ENCODE measurements at places on chromosomes 6 and 20.

DNA sequence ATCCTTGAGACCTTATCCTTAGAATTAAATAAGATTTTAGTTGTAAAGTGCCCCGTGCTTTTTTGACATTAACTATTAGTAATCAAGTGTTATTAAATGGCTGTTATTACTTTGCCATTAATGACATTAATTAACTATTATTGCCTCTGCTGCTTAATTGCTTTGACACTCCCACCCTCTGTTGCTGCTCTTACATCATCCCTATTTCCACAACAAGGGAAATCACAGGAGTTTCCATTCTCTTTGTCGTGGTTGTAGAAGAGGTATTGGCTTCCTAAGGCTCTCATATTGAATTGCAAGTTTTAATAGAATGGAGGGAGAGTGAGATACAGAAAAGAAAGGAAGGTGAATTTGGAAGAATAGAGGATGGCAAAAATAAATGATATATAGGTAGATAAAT lies 545.8 kb downstream of the MMUT start:
- no peak for DNase-seq

GRCh38 chr6:117110737-117111136 lies 154.6 kb upstream of the VGLL2 start:
- no peak for DNase-seq

DNA sequence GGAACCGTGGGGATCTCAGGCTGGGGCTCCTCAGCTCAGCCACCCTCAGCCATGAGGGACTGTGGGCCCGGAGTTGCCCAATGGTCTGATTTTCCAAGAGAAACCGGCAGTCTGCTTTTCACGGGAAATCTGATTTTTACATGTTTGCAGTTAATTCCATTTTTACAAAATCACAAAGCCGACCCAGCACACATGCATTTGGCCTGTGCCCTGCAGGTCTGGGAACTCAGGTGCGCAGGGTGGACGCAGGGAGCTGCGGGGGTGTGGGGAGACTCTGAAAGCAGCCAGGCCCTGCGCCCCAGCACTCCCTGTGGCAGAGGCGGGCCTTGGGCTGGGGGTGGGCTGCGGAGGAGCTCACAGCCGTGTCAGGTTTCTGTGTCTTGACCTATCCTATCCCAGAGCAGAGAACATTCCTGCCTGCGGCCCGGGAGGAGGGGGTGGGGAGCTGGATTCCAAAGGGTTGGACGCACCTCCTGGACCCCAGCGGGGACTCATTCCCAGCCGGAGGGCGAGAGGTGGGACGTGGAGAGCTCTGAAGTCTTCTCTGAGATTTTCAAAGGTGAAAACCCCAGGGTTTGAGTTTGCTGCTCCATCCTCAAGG lies 60.6 kb downstream of the ADNP start:
- peak; percentile 81 for DNase-seq

GRCh38 chr6:5905431-5906339 lies 101.0 kb downstream of the NRN1 start:
- no peak for DNase-seq

- DNase-seq = peak; percentile 35
These were observed 42.2 kb upstream of the NFATC2 start for GRCh38 chr20:51584737-51585136.

GRCh38 chr20:24648481-24648880 lies 179.1 kb downstream of the SYNDIG1 start:
- no peak for DNase-seq

- DNase-seq = no peak
These were observed 97.7 kb downstream of the RFX6 start for GRCh38 chr6:116974526-116975316.

GRCh38 chr20:51492167-51493092 lies 50.1 kb downstream of the NFATC2 start:
- no peak for DNase-seq

- DNase-seq = no peak
These were observed 361.3 kb downstream of the CD109 start for GRCh38 chr6:74057326-74057725.

GRCh38 chr6:143139239-143139784 lies 78.6 kb downstream of the AIG1 start:
- DNase-seq = no peak

DNA sequence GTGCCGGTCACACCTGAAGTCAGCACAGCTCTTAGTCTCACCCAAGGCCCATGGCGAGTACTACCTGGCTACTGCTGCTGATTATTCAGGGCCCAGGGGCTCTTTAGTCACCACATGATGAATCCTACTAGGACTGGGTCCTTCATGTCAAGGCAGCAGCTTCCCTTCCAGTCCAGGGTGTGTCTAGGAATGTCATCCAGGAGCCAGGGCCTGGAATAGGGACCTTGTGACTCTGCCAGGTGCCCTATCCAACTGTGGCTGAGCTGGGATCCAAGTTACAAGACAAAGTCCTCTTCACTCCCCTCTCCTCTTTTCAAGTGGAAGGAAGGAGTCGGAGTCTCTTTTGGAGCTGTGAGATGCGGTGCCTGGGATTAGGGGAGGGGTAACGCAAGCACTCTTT lies 85.5 kb downstream of the CFAP61 start:
- no peak for DNase-seq

DNA sequence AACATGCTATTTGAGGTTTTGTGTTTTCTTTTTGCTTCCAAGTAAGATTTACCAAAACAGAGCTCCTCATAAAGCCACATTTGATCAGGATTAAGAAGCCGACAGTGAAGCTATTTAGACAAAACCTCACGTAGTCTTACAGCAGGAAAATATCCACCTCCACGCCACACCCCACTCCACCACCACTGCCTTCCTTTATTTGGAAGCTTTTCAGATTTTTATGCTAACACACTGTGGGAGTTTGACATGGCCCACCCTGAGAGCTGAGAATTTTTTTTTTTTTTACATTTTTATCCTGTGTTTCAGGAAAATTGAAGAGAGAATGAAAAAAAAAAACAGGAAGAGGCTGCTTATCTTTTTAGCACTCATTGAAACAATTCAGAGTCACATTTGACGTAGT lies 104.8 kb upstream of the MC3R start:
- no peak for DNase-seq

- DNase-seq = no peak
These were observed 55.6 kb downstream of the MYB start for GRCh38 chr6:135236732-135237131.

DNA sequence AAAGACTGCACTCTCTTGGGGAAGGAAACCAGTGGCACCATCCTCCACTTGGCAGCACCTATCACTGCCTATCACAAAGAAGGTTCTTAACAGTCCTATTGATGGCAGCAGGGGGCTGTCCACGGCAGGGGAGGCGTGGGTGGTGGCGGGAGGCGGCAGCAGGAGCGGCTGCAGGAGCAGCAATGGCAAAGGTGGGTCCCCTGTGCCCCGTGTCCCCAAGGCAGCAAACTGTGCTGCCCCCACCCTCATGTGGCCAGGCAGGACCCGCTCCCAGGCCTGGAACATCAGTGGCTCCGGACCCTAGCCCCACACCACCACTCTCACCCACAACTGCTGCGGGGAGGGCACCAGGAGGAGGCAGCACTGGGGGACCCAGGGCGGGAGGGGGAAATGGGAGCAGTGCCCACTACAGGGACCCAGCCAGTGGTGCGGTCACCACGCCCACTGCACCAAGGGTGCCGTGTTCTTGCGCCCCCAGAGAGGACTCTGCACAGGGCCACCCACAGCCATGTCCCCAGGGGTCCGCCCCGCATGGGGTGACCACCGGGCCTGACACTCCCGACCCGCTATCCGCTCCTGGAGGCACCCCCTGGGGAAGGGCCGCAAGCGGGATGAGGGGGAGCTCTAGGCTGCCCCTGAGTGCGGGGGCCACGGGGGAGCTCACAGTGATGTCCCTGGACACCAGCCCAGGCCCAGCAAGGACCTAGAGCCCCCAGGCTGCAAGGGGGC lies 54.6 kb downstream of the GMDS start:
- DNase-seq = no peak

- DNase-seq = no peak
These were observed 100.2 kb downstream of the PERP start for GRCh38 chr6:138007014-138007472.

DNA sequence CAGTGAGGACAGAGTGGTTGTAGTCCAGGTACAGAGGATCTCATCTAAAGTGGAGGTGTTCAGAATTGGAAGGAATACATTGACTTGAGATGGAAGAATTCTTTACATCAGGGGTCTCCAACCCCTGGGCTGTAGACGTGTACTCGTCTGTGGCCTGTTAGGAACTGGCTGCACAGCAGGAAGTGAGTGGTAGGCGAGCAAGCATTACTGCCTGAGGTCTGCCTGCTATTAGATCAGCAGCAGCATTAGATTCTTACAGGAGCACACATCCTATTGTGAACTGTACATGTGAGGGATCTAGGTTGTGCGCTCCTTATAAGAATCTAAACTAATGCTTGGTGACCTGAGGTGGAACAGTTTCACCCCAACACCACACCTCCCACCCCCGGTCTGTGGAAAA lies 121.1 kb downstream of the CDKAL1 start:
- no peak for DNase-seq

GRCh38 chr6:157808405-157808950 lies 14.6 kb upstream of the SNX9 start:
- DNase-seq = no peak

DNA sequence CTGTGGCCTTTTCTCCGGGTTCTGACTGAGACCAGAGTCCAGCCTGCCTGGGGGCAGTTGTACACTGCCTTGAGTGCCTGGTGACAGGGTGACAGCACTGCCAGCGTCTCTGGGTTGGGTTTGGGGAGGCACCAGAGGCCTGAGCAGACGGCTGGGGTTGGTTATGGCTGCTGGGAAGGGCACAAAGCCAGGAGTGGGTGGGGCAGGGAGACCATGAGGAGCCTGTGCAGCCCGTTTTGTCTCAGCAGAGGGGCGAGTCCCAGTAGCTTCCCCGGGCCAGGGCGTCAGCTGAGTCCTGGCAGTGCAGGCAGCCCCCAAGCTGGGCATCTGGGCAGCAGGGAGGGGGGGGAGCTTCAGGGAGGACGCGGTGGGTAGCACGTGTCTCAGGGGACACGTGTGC lies 15.3 kb upstream of the SULF2 start:
- DNase-seq = no peak

DNA sequence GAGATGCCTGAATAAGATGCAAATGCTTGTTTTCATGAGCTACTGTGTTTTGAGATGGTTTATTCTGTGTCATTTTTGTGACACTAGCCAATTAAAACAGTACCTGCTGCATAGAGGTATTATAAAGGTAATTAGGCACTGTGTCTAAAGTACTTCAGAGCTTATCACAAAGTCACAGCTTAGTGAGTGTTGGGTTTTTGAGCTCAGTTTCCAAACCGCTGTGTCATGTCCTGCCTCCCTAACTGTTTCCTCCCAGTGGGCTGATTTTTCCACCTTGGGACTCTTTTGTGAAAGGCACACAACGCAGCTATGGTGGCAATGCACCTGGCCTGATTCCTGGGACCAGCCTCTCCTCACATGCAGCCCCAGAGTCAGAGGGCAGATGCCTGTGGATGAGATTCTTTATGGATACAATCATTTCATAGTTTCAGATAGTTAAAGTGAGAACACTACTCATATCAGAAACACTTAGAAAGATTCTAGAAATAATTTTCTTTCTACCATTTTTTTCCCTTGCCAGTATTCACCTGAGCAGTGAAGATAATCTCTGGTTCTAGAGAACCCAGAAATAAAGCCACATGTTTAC lies 41.3 kb upstream of the TAGAP start:
- no peak for DNase-seq

GRCh38 chr20:58715391-58715800 lies 22.8 kb downstream of the NPEPL1 start:
- DNase-seq = peak; percentile 8

GRCh38 chr20:10731190-10731965 lies 57.6 kb upstream of the JAG1 start:
- DNase-seq = no peak

GRCh38 chr20:4045741-4046140 lies 30.4 kb upstream of the RNF24 start:
- DNase-seq = no peak

DNA sequence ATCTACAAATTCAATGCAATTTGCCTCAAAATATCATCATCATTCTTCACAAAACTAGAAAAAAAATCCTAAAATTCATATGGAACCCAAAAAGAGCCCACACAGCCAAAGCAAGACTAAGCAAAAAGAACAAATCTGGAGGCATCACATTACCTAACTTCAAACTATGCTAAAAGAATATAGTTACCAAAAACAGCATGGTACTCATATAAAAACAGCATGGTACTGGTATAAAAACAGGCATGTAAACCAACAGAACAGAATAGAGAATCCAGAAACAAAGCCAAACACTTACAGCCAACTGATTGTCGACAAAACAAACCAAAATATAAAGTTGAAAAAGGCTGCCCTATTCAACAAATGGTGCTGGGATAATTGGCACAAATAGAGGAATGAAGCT lies 278.1 kb downstream of the TPBG start:
- no peak for DNase-seq

DNA sequence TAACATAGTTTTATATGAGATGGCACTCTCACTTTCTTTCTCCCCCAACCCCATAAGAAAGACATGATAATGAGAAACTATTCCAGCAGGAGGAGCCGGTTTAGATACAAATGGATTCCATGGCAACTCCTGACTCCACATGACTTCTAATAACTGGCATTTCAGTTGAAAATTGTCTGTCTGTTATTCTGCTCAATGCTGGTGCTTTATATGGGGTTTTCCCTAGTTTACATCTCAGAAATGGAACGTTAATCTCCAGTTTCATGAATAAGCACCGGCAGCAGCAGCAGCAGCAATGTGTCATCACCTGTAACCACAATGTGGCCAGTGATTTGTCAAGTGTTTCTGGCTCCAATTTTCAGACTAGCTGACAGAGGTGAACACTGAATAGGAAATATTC lies 8.0 kb upstream of the SIM1 start:
- no peak for DNase-seq

- DNase-seq = no peak
These were observed 39.7 kb downstream of the SLC35D3 start for GRCh38 chr6:136961848-136962247.

DNA sequence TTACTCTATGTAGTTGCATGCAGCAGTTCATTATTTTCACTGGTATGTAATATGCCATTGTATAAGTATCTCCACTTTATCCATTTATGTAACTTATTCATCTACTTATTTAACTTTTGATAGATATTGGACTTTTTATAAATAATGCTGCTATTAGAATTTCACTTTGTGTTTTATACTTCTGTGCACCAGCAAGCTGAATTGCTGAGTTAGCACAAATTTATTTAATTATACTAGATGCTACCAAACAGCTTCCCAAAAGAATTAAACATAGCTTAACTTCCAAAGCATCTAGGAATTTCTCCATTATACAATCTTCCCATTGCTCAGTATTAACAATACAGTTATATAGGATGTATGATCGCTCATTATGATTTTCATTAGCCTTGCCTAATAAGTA lies 308.0 kb upstream of the FKBP1C start:
- DNase-seq = no peak

DNA sequence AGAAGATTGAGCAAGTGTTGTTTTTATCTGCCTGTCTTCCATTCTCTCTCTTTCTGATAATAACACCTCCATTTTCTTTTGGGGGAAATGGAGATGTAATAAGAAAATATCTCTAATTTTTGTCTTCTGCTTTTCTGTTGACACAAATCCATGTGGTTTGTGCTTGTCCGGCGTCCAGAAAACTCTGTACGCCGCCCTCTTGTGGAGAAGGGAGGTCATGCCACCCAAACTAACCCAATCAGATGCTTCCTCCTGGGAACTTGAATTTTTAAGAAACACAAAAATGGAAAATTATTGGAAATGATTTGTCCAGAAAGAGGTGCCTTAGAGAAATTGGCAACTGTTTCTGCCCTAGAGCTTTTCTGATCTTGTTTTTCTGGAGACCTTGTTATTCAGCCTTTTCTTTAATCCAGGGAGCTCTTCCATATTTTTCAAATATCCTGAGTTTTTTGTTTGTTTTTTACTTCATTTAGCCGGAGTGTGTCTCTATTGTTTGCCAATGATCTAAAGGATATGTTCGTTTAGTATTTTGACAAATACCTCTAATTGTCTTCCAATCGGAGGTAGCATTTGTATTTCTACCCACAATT lies 17.8 kb upstream of the FNDC1 start:
- DNase-seq = no peak

All from SK-N-DZ (cell line).